ENCODE measurements at places on chromosomes 2 and 18.

DNA sequence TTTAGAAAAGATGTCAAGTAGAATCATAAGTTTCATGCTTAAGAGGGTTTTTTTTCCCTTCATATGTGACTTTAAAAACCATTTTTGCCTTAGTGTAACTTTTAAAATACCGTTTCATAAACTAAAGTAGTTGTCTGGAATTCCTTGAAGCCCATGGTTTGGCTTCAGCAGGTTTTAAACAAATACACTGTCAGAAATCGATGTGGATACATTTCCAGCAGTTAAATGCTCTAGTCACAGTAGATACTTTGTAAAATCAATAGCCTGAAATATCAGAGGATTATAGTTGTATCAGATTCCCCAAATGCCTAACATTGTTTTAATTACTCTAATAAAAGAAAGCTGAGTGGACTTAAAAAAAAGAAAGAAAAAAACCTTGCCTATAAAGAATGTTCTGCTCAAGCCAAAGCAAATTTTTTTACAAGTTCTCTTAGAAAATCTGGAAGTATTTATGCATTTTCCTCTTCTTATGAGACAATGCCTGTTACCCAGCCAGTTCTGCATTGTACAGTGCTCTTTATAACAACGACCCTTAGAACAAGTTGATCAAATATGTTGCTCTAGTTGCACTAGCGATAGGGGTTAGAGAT is 260.5 kb downstream of the LTBP1 start:
- no peak for DNase-seq

DNA sequence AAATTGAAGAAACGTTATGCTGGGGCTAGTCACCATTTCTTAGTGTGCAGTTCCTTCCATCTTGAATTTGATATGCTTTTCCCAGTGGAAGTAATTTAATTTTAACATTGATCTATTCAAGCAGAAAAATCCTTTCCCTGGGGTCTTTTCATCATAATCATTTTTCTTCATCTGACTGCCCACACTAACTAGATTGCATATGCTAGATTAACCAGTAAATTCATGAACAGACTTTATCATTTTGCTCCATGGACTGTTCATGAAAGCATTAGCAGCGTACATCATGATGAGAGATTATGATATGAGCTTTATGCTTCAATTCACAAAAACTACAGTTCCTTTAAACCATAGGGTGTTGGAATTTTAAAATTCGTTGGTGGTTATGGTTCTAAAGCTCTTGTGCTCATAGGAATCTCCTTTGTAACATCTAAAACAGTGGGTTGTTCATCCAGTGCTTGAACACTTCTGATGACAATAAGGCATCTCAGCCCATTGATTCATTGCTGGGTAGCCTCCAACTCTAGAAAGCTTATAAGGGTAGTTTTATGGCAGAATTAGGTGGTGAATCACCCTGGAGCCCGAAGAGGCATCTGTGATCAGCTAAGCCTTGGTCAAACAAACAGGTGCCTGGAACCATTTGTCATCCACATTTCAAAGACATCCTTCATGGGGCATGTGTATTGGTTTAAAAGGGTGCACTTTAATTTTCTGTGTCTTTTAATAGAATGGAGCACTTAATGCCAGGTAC is 77.2 kb upstream of the NDUFV2 start:
- DNase-seq = no peak

DNA sequence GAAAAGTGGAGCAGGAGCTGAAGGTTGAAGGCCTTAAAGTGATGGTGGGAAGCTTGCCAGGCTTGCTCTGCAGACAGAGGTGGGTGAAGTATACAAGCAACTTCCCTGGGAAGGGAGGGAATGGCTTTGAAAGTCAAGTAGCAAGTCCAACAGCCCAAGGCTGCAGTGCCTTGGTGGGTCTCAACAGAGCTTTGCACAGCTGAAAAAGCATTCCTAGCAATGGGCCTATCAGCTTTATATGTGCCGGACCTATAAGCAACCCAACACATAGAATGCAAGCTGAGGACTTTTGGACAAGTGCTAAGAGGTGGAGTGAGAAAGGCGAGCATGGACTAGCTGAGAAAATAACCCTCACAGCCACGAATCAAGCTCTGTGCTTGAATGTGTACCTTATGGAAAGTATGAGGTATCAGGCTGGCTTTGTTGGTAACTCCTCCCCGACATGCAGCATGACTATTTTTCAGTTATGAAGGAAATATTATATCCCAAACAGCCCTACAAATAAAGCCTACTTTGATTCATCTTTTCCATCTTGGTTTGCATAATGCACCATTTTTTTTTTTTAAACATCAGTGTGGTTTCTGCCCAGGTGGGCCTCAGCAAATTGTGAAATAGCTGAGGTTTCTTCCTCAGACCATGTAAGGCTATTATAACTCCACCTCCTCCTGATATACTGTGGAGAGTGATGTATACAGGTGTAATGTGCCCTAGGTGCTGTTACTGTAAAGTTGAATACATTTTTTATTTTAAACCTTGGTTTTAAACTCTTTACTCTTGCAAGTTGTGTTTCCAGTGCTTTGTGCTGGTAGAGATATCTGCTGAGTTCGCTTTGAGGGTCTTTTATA is 241.4 kb upstream of the CXCR4 start:
- DNase-seq = no peak

DNA sequence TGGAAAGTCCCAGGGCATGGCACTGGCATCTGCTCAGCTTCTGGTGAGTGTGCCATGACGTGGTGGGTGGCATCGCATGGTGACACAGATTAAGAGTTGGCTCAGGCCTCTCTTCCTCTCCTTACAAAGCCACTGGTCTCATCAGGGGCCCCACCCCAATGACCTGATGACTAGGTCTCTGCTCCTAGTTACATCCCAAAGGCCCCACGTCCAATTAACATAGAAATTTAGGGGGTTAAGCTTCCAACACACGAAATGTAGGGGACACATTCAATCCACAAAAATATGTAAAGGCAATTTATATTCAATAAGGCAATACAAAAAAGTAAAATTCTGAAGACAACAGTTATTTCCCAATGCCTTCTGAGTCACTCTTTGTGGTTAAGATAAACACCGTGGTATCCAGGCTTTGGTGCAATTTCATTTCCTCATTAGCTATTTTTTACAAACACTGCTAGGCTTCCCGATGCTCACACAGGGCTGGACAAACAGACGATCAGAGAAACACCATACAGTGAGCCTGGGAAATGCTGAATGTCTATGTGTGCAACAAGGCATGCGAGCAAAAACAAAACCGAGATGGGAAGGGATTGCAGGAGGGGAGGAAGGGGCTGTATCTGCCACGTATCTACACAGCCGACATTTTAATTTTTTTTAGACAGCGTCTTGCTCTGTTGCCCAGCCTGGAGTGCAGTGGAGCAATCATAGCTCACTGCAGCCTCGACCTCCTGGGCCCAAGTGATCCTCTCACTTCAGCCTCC is 67.2 kb downstream of the MBP start:
- peak; percentile 59 for DNase-seq

GRCh38 chr18:63244607-63245006 is 75.0 kb downstream of the BCL2 start:
- DNase-seq = no peak

GRCh38 chr18:3554811-3555427 is 104.9 kb downstream of the TGIF1 start:
- no peak for DNase-seq
